Cardiac ventricle fibroblast (primary cell): ENCODE measurements at places on chromosomes 11 and 22. TPM values are rescaled to one million over a fixed set of nuclear protein-coding genes. Genes with fewer than 3 reads are reported as not detected.

TMEM191B gene
- not detected in 2 replicates for total RNA-seq

SYT8 gene
- total RNA-seq = not detected in 2 replicates

CNTF gene
- total RNA-seq = 0.73 and 1.9 TPM in 2 replicates

UCP3 gene
- 0.50 TPM in 1 of 2 replicates, not detected in the other for total RNA-seq

MMP11 gene
- total RNA-seq = 6.2 and 8.5 TPM in 2 replicates

ASPHD2 gene
- total RNA-seq = 1.2 and 2.9 TPM in 2 replicates

OR5A1 gene
- total RNA-seq = not detected in 2 replicates

HORMAD2 gene
- total RNA-seq = not detected in 2 replicates

TSPAN18 gene
- 1.2 and 2.0 TPM in 2 replicates for total RNA-seq

OR5W2 gene
- not detected in 2 replicates for total RNA-seq

USP35 gene
- 8.2 and 11.6 TPM in 2 replicates for total RNA-seq

PPME1 gene
- total RNA-seq = 22.3 and 34.2 TPM in 2 replicates

PRG3 gene
- not detected in 2 replicates for total RNA-seq

CNIH2 gene
- total RNA-seq = 0.34 TPM in 1 of 2 replicates, not detected in the other

MMP3 gene
- total RNA-seq = not detected in 2 replicates

TBX1 gene
- total RNA-seq = not detected in 2 replicates

GLB1L3 gene
- total RNA-seq = not detected in 2 replicates

C22orf42 gene
- total RNA-seq = not detected in 2 replicates

GRM5 gene
- not detected in 2 replicates for total RNA-seq

OOSP3 gene
- total RNA-seq = not detected in 2 replicates

GGT1 gene
- total RNA-seq = 0.44 and 0.69 TPM in 2 replicates

OR10D3 gene
- not detected in 2 replicates for total RNA-seq

KRTAP5-10 gene
- total RNA-seq = not detected in 2 replicates

ALX4 gene
- total RNA-seq = 0.05 TPM in 1 of 2 replicates, not detected in the other

MUC2 gene
- total RNA-seq = not detected in 2 replicates

SYTL2 gene
- 5.2 and 8.2 TPM in 2 replicates for total RNA-seq

RIC3 gene
- total RNA-seq = not detected in 2 replicates

OR51B2 gene
- not detected in 2 replicates for total RNA-seq

TRIM64 gene
- total RNA-seq = not detected in 2 replicates

RTN4RL2 gene
- 1.4 and 2.7 TPM in 2 replicates for total RNA-seq

IGLL1 gene
- not detected in 2 replicates for total RNA-seq

STK33 gene
- total RNA-seq = 0.25 and 1.4 TPM in 2 replicates

PARVG gene
- not detected in 2 replicates for total RNA-seq

OTOG gene
- not detected in 2 replicates for total RNA-seq

ACR gene
- 0.19 TPM in 1 of 2 replicates, not detected in the other for total RNA-seq

HTR3B gene
- total RNA-seq = not detected in 2 replicates

OR10S1 gene
- total RNA-seq = not detected in 2 replicates

CDC42BPG gene
- 0.05 and 0.06 TPM in 2 replicates for total RNA-seq

LARGE2 gene
- not detected in 2 replicates for total RNA-seq

EHF gene
- total RNA-seq = not detected in 2 replicates

MS4A6E gene
- total RNA-seq = not detected in 2 replicates

HMOX1 gene
- total RNA-seq = 49.1 and 78.6 TPM in 2 replicates

MRGPRF gene
- 13.3 and 15.2 TPM in 2 replicates for total RNA-seq

MEI1 gene
- total RNA-seq = not detected in 2 replicates

CARS1 gene
- 37.8 and 38.7 TPM in 2 replicates for total RNA-seq

FAM180B gene
- not detected in 2 replicates for total RNA-seq

TMEM184B gene
- 41.1 and 57.6 TPM in 2 replicates for total RNA-seq

OLFML1 gene
- total RNA-seq = 24.4 and 26.4 TPM in 2 replicates

OR51M1 gene
- not detected in 2 replicates for total RNA-seq

CRYBB2 gene
- total RNA-seq = not detected in 2 replicates

MS4A18 gene
- not detected in 2 replicates for total RNA-seq

LMO1 gene
- total RNA-seq = not detected in 2 replicates

LUZP2 gene
- 0.06 TPM in 1 of 2 replicates, not detected in the other for total RNA-seq

ALG12 gene
- 14.9 and 20.5 TPM in 2 replicates for total RNA-seq

CAPN1 gene
- 126 and 205 TPM in 2 replicates for total RNA-seq

VPREB1 gene
- total RNA-seq = not detected in 2 replicates

SLC25A18 gene
- total RNA-seq = 0.12 TPM in 1 of 2 replicates, not detected in the other

SLC22A25 gene
- not detected in 2 replicates for total RNA-seq
